ENCODE measurements at places on chromosomes 5 and 9.

GRCh38 chr5:42691413-42691937, 65.1 kb upstream of the CCDC152 start:
- no peak for DNase-seq

GRCh38 chr9:73715591-73715990, 563.9 kb downstream of the ANXA1 start:
- no peak for DNase-seq

GRCh38 chr5:1294206-1294834, 548 bp downstream of the TERT start:
- DNase-seq = no peak

DNA sequence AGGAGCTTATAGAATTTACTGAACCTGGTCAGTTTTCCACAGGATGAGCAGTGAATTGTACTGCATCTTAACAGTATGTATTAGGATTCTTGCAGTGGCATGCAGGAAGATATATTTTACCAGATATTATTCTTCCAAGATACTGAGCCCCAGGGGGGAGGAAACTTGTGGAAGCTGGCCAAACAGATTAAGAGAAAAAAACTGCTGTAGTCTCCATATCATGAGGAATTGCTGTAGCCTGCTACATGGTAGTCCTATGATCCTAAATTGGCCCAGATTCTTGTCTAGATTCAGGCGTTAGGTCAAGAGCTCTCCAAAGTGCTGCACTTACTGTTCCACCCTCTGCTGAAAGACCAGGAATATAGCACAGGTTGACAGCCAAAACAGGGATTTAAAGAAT, 275.5 kb upstream of the TAS2R1 start:
- DNase-seq = no peak

- DNase-seq = peak; percentile 77
Measured at GRCh38 chr5:116454417-116454927, 120.2 kb downstream of the SEMA6A start.

All from GM20000 (cell line).